ENCODE measurements at places on chromosomes 12 and 14.

- peak; percentile 44 for DNase-seq
Measured at GRCh38 chr12:60308366-60308991, 712.6 kb downstream of the SLC16A7 start.

GRCh38 chr12:40942326-40942725, 245.8 kb upstream of the PDZRN4 start:
- DNase-seq: peak; percentile 54

DNA sequence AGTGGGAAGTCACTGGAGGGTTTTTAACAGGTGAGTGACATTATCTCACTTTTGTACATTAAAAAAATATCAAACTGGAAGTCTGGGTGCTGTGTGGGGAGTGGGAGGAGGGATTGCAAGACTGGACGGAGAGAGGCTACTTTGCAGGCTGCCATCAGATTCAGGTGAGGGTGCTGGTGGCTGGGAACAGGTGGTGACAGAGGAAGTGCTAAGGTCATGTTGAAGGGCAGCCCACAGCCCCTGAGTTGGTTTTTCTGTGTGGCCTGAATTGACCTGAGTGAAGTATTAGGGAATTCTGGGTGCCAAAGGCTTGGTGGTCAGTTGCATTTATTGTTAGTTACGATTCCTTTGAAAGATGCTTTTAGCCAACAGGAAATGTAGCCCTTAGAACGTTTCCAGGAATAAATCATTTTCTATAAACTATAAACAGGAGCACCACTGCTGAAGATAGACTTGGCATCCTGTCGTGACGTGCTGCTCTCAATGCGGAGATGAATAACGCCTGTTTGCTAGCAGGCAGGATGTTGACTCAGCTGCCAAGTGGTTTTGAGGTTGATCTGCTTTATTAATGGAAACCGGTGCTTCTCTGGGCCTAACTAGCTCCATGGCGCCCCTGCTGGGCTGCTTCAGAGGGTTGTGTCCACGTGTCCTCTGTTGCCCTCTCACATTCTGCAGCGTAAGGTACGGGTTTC, 707.5 kb upstream of the TMEM132C start:
- peak; percentile 98 for DNase-seq

GRCh38 chr12:75995691-75996090, 35.9 kb downstream of the PHLDA1 start:
- DNase-seq: no peak

GRCh38 chr12:131832321-131833231, 4.4 kb downstream of the MMP17 start:
- peak; percentile 63 for DNase-seq

DNA sequence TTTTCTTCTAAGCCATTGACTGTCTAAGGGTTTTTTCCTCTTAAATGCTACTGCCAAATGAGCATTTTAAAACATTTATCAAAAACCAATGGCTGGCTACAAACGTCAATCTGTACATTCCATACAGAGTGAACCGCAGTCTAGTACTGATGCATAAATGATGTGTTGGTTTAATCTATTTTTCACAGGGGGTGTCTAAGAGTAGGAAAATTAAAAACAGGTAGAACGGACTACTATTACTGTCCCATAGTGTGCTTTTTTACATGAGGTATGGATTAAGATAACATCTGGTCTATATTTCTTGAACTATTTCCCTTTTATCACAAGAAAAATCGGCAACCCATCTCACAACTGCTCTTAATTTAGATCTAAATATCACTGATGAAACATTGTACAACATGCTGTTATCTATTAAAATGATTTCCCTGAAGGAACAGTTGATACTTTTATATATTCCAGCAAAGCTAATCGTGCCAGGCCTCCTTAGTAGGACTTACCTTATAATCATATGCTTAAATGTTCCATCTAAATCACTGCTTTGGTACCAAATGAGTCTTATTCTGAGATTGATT, 172.9 kb upstream of the CDKN3 start:
- peak; percentile 35 for DNase-seq

DNA sequence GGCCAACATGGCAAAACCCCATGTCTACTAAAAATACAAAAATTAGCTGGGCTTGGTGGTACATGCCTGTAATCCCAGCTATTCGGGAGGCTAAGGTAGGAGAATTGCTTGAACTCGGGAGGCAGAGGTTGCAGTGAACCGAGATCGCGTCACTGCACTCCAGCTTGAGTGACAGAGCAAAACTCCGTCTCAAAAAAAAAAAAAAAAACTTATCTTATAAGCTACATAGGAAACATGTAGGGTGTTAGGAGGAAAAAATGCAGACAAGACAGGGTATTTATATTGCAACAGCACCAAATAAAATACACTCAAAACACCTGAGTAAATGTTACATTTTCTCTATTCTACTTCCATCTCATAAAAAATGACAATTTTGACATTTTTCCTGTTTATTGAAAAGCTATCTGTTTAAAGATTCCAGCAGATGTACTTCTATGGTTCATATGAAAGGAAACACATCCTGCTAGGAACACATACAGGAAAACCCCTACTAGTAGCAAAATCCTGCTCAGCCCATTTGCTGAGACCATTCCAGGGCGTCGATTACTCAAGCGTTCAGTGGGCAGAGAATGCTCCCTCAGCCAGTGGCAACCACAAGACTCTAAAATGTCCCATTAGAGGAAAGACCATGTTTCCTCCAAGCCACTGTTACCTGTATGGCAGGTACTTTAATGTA, 19.7 kb downstream of the CORO1C start:
- DNase-seq: no peak

GRCh38 chr14:24911324-24912109, 138.4 kb downstream of the STXBP6 start:
- DNase-seq: peak; percentile 86

GRCh38 chr14:101862711-101863110, 101.2 kb downstream of the PPP2R5C start:
- no peak for DNase-seq

- DNase-seq: no peak
Measured at GRCh38 chr14:93033983-93034670, 81.6 kb downstream of the ITPK1 start.

DNA sequence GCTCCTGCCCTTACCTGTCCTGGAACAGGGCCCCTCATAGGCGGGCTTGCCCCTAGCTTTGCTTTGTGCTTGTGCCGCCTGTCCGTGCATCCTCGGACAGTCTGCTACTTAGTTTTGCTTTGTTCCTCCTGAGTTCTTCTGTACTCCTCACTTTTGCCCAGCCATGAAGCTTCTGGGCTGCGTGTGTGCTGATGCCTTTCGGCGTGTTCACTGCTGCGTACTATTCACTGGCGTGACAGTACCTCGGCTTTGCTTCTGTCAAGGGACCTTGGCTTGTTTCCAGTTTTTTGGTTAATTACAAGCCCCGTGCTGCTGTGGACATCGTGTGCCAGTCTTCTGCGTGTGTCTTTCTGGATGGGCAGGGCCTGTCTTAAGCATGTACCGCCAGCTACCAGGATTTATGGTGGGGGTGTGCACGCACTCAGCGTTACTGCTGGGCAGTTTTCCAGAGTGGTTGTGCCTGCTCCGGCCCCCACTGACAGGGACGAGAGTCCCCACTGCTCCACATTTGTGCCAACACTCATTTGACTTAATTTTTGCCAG, 2.5 kb downstream of the PACS2 start:
- no peak for DNase-seq

- DNase-seq: peak; percentile 57
Measured at GRCh38 chr12:106107566-106107965, 31.2 kb downstream of the NUAK1 start.

DNA sequence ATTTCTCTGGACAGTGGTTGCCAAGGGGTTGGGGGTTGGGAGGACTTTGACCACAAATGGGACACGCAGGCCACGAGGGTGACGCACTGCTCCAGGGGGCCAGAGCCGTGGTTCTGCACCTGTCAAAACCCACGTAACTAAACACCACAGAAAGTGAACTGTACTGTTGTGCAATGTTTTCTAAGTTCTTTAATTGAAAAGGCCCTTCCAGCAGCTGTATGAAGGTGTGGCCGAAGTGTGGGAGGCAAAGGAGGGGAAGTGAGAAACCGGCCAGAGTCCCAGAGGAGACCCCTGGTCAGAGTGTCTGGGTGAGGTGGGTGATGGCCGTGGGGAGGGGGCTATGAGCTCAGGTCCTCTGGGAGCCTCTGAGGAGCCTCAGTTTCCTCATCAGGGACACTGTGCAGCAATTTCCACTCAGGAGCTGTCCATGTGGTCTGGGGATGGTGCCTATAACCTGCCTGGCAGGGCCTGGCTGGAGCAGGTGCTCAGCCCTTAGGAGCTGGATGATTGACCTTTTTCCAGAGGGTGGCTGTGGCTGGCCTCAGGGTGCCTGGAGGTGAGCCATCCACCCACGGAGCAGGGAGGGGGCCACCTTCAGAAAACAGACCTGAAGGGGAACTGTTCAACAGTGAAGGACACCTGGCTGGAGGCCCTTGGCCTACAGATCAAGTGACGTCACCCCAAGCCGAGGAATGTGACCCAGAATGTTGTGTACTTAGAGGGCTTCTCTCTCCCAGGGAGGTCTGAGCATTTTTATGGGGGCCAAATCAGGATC, 9.8 kb upstream of the BDKRB2 start:
- no peak for DNase-seq

DNA sequence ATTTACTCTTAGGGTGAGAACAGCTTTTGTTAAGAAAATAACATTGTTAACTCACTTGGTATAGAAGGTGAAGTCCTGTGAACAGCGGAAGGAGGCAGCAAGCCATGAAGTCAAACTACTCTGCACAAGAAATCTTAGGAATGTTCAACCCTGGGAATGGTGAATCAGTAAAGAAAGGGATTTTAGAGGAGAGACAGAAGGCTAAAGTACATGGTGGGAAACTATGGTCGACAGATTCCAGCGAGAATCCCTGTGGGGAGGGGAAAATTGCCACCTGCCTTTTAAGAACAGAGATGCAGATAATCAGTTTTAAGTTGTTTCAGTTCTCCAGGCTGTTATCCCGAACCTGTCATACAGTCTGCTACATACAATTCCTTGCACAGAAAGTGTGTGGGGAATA, 63.2 kb upstream of the PTPRR start:
- peak; percentile 52 for DNase-seq

- peak; percentile 39 for DNase-seq
Measured at GRCh38 chr14:68633131-68633991, 159.5 kb downstream of the ZFP36L1 start.

- DNase-seq: no peak
Measured at GRCh38 chr14:101963656-101964296, 597 bp upstream of the DYNC1H1 start.

All from fibroblast of skin of right biceps (primary cell).